RWPE1 (cell line): ENCODE measurements at places on chromosomes 16 and 17.

DNA sequence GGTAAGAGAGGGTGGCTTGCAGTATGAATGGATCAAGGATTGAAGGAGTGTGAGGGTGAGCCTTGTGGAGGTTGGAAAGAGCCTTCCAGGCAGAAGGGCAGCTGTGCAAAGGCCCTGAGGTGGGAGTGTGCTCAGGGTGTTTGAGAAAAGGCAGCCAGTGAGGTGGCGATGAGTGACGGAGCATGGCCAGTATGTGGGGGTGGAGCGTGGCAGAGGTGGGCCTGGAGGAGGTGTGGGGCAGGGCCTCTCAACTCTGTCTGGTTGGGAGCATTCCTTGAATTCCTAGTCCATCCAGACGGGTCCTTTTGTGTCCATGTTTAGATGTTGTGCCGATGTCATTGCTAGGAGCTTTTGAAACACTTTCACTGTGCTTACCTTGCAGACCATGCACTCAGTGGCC, 51.3 kb downstream of the EPN2 start:
- no peak for DNase-seq

DNA sequence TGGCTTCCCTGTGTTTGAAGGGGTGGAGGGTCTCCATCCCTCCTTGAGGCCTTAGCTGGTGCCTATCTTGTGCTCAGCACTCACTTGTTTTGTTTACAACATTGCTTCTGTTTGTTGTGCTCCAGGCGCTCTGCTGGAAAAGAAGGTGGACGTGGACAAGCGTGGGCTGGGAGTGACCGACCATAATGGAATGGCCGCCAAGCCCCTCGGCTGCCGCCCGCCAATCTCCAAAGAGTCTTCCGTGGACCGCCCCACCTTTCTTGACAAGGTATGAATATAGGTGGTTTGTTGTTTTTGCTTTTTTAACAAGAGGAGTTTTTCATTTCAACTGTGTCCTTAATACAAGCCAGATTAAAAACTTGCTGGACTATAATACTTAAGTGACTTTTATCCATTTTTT, 53.5 kb downstream of the TMC6 start:
- no peak for DNase-seq

GRCh38 chr16:28312327-28312726, 20.0 kb downstream of the SBK1 start:
- DNase-seq = no peak

DNA sequence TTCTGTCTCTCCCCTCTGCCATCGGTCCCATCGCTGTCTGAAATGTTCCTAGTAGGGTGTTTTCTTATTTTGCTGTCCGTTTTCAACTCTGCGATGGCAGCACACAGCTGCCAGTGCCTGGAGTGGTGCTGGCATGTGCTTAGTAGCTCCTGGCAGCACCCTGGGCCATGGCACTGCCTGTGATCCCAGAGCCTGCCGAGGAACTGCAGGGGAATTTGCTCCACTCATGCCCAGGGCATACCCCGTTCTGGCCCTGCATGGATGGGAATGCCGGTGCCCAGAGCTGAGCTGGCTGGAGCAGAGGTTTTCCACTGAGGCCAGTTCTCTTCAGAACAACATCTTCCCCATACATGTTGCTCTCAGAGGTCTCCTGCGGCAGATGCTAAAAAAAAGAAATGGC, 43.1 kb downstream of the GPT2 start:
- no peak for DNase-seq

- DNase-seq = no peak
Observed at GRCh38 chr17:82255402-82255972, 18.0 kb downstream of the CSNK1D start.
